Mucosa of descending colon (tissue), 3 donors: ENCODE measurements at places on chromosomes 3 and 15. TPM values are rescaled to one million over a fixed set of nuclear protein-coding genes. Genes with fewer than 3 reads are reported as not detected.

The MITF gene
- 3.2 TPM for total RNA-seq

The CCR3 gene
- total RNA-seq: not detected

The EXD1 gene
- total RNA-seq: not detected

The XCR1 gene
- 0.20 TPM for total RNA-seq

The RCCD1 gene
- 18.5 TPM for total RNA-seq
